Esophagus squamous epithelium (tissue), 5 donors: ENCODE measurements at places on chromosomes 7 and 10. TPM values are rescaled to one million over a fixed set of nuclear protein-coding genes. Genes with fewer than 3 reads are reported as not detected.

DNA sequence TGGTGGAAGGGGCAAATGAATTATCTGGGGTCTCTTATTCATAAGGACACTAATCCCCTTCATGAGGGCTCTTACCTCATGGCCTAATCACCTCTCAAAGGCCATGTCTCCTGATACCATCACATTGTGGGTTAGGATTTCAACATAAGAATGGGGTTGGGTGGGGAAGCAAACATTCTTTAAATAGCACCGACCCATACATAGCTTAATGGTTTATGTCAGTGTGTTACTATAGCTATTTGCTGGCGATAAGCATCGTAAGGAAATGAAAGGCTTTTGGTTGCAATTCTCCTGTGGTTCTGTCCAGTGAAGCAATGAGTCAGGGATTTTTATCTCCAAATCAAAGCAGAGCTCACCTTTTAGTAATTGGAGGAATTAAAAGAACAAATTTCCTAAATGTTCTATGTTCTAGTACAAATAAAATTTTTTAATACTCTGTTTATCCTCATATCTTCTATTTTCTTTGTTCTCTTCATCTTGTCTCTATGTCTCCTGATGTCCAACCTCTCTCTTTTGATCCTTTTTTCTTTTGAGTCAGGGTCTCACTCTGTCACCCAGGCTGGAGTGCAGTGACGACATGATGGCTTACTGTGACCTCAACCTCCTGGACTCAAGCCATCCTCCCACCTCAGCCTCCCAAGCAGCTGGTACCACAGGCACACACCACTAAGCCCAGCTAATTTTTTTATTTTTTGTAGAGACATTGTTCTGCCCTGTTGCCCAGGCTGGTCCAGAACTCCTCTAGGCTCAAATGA, 57.0 kb upstream of the GLCCI1 start:
- H3K4me1 ChIP-seq: no peaks in the 10 kb centered on the region
- no peak overlapping the region for H3K27ac ChIP-seq
- no peak overlapping the region for H3K4me3 ChIP-seq
- H3K27me3 ChIP-seq: no peaks in the 10 kb centered on the region
- no peaks in the 10 kb centered on the region for H3K36me3 ChIP-seq

DNA sequence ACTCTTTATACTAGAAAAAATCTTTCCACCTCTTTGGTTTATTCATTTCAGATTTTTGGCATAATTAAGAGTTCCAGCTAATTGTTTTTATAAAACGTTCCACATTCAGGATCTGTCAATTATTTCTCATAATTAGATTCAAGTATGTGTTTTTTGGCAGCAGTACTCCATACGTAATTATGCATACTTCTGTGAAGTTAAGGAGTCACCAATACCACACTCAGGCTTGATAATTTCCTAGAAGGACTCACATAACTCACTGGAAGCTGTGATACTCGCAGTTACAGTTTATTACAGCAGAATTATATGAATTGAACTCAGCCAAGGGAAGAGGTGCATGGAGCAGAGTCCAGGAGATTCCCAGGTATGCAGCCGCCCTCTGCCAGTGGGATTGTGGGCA, 290.5 kb upstream of the AKR1E2 start:
- no peak for DNase-seq
- H3K4me3 ChIP-seq: no peak overlapping the region
- H3K4me1 ChIP-seq: no peaks in the 10 kb centered on the region
- no peak overlapping the region for H3K27ac ChIP-seq
- no peaks in the 10 kb centered on the region for H3K36me3 ChIP-seq

DNA sequence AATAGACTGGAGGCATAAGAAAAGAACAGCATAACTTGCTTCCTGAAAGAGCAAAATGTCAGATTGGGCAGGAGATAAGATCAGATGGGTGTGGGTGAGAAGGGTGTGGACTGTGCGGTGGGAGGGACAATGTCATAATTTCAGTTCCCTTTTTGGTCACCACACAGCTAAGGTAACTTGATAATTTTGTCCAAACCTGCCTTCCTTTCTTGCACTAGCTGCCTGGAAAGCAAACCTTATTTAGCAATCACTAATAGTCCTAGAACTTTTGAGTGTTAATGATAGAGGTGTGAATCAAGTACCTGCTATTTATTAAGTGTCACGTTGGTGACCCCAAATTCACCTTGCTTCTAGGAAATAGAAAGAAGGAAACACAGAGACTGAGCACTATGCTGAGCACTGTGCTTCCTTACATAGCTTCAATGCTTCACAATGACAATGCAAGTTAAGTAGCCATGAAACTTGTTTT, 72.4 kb upstream of the SP4 start:
- H3K36me3 ChIP-seq: no peaks in the 10 kb centered on the region
- H3K27ac ChIP-seq: no peak overlapping the region
- H3K27me3 ChIP-seq: no peaks in the 10 kb centered on the region
- no peak for DNase-seq
- H3K4me1 ChIP-seq: no peaks in the 10 kb centered on the region
- H3K4me3 ChIP-seq: no peak overlapping the region

CD36 gene
- 17.9 TPM for total RNA-seq

TLX1 gene
- total RNA-seq: not detected

GSTO2 gene
- total RNA-seq: 9.6 TPM
